ENCODE measurements at places on chromosomes 11 and 22.

GRCh38 chr22:39114112-39114511 lies 17.1 kb downstream of the APOBEC3H start:
- DNase-seq, result no peak

- DNase-seq, result no peak
Observed at GRCh38 chr11:132050049-132050448, 679.6 kb downstream of the NTM start.

DNA sequence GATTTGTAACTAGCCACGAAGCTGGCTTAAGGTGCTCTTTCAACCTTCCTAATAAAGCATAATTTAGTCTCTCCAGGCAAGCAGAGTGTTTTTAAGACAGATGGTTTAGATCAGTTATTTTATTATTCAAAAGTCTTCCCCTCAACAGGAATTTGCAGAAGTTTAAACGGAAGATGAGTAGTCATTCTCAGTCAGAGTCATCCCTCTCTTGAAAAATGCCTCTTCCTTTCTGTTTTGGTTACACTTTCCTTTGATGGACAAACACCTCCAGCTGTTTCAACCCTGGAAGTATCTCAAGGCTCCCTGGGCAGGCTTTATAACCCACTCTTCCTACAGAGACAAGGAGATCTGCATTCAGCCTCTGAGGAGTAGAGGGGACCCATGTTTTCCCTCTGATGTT lies 60.3 kb upstream of the POU2AF2 start:
- DNase-seq, result peak; percentile 49

DNA sequence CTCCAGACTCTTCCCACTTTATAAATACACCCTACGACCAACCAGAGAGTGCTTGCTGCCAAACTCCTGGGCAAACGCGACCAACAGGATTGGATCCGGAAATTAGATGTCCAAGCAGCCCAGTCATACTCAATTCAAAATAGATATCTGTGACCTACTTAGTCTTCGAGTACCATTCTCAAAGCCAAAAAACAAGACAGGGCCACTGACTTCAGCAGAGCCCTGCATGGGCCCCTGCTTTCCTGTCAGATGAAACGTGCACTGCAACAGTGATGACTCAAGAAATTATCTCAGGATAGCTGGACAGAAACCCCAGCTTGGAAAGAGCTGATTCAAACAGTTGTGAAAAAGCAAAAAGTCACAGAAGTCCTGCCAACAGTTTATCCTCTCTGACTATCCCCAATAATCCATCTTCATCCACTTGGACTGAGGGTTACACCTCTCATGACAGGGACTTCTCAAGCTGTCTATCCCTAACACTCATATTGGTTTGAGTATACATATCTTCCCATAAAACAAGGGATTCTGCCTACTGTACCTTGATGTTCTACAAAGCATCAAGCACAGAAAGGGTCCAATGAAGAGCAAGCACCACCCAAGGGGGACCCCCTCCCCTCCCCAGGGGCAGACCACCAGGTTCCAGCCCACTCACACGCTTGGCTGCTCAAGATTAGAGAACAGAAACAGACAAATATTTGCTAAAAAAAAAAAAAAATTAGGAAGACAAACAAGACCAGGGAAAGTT lies 17.4 kb downstream of the SMCO4 start:
- DNase-seq, result peak; percentile 64

DNA sequence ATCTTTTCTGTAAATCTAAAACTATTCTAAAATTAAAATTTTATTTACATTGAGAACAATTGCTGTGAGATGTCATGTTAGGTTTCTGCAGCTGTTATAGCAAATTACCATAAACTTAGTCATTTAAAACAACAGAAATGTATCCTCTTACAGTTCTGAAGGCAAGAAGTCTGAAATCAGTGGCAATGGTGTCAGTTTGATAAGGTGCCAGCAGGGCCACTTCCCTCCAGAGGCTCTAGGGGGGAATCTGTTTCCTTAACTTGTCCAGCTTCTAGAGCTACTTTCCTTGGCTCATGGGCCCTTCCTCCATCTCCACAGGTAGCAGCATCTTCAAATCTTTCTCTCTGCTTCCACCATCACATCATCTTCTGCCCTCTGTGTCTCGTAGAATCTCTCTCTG lies 23.0 kb downstream of the MOGAT2 start:
- DNase-seq, result no peak

- no peak for DNase-seq
Observed at GRCh38 chr22:50526834-50527801, 1.7 kb upstream of the SCO2 start.

- peak; percentile 9 for DNase-seq
Observed at GRCh38 chr11:77379253-77379652, 77.8 kb upstream of the GDPD4 start.

- no peak for DNase-seq
Observed at GRCh38 chr11:122229481-122230384, 113.7 kb upstream of the BLID start.

DNA sequence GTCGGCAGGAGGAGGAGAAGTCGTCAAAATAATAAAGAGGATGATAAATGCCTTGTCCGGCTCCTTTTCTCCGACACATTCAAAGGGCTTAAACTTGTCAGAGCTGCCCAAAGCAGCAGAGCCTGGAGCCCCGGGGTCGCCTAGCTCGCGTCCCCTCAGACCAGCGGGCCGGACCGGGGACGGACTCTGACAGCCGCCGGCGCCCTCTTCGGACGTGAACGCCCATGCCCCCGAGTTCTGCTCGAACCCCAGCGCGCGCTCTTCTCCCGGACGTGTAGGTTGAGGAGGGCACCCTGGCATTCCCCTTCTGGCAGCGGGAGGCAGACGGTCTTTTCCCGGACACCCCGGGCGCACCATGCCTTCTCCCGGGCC lies 999 bp downstream of the FGF3 start:
- DNase-seq, result no peak

- DNase-seq, result peak; percentile 50
Observed at GRCh38 chr11:24965748-24966147, 468.9 kb downstream of the LUZP2 start.

DNA sequence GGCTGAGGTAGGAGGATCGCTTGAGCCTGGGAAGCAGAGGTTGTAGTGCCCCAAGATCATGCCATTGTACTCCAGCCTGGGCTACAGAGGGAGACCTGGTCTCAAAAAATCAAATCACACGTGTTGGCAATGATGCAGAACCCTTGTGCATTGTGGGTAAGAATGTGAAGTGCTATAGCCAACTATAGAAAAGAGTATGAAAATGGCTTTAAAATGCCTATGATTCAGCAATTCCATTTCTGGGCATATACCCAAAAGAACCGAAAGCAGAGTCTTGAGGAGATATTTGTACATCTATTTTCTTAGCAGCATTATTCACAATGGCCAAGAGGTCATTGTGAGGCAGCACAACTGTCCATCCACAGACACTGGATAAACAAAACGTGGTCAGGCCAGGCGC lies 2.6 kb upstream of the FADS3 start:
- peak; percentile 95 for DNase-seq

DNA sequence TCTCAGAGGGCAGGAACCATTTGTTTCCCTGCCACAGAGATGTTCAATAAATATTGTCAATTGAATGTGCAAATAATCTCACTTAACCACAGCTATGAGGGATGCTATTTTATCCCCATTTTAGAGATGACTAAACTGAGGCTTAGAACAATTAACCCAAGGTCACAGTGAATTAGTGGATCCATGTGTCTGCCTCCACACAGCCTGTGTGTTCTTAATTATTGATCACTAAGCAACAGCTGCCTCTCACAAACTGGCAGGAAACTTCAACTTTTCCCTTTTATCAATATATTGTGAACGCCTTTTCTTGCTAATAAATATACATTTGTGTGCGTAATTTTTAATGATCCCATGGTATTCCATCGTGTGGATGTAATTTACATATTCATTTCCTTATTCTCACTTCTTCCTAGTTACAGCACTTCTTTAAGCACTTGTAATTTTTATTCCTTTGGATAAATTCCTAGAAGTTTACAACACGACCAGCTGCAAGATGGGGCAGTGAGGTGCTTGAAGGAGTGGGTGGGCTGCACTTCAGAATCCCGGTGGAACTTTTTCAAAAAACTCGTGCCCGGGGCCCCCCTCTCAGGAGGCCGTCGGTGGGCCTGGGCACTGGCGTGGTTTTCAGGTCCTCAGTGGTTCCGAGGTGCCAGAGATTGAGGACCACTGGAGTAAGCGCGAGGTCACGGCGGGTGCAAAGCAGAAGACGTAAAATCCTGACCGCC lies 915 bp upstream of the SREBF2 start:
- no peak for DNase-seq

GRCh38 chr11:36264973-36265344 lies 24.3 kb downstream of the COMMD9 start:
- no peak for DNase-seq

GRCh38 chr11:12707500-12707880 lies 33.3 kb downstream of the TEAD1 start:
- no peak for DNase-seq

GRCh38 chr22:30562366-30562765 lies 12.1 kb downstream of the GAL3ST1 start:
- DNase-seq, result no peak

DNA sequence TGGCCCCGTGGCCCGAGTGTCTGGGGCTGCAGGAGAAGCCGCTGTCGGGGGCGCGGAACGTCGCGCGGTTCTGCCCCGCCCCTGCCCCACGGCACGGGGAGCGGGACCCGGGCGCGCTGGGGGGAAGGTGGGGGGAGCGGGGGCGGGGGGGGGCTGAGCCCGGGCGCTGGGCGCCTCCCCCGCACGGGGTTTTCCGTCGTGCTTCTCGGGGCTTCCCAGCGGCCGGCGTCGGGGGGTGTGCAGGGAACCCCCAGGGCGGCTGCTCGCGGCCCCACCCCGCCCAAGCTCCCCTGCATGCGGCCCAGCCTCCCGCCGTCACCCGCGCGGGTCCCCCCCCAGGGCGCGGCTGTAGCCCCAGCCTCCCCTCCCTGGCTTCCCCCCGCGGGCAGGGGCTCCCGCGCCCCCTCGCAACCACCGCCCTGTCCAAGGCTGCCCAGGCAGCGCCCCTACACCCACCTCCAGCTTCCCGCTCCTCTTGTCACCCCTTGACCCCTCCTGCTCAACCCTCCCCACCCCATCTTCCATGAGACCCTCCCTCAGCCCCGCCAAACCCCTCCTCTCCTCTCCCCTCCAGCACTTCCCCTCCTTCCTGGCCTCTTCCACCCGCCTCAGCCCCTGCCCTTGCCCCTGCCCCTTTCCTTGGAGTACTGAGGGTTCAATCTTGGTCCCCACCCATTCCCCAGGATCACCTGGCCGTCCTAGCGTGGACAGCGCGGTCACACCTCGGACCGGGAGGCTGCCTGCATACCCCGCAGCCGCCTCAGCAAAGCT lies 1.7 kb downstream of the IL17REL start:
- DNase-seq, result no peak

DNA sequence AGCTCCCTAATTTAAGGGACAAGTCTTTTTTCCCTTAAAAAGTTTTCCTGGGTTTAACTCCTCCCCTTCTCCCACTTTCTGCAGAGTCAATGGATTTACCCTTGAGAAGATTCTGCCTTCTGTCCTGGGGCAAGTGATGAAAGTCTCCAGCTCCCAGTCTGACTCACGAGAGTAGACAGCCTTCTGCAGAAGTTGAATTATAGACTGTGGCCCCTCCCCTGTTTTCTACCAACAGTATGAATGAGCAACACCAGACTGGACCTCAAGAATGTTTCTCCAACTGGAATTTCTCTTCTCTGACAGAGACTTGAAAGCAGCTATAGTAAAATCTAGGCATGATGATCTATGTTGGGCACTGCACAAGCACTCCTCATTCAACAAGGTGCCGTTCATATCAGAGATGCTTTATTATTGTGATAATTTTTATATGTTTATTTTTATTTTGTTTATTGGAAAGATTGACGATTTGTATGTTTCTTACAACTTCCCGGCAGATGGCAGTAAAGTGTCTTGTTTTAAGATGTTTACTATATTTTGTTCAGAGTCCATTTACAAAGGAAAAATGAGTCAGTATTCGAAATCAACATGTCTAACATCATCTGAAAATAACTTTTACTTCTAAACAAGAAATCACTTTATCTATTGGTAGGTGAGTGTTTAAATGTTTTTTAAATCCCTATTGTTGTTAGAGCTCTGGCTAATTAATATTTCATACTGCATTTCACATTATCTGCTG lies 56.6 kb downstream of the LMO2 start:
- peak; percentile 71 for DNase-seq

DNA sequence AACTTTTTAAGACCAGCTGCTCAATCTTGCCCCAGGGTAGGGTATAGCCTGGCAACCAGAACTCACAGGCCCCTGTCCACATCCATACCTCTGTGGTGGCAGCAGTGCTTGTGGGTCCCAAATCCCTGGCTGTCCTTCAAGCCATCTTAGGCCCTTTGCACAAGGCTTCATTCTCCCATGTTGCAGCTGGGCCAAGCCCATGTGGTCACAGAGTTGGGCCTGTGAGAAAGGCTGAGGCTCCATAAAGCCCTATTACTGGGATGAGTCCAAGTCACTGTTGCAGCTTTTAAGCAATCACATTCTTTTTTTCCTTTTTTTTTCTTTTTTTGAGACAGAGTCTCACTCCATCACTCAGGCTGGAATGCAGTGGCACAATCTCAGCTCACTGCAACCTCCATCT lies 47.9 kb upstream of the SLC25A1 start:
- DNase-seq, result no peak

DNA sequence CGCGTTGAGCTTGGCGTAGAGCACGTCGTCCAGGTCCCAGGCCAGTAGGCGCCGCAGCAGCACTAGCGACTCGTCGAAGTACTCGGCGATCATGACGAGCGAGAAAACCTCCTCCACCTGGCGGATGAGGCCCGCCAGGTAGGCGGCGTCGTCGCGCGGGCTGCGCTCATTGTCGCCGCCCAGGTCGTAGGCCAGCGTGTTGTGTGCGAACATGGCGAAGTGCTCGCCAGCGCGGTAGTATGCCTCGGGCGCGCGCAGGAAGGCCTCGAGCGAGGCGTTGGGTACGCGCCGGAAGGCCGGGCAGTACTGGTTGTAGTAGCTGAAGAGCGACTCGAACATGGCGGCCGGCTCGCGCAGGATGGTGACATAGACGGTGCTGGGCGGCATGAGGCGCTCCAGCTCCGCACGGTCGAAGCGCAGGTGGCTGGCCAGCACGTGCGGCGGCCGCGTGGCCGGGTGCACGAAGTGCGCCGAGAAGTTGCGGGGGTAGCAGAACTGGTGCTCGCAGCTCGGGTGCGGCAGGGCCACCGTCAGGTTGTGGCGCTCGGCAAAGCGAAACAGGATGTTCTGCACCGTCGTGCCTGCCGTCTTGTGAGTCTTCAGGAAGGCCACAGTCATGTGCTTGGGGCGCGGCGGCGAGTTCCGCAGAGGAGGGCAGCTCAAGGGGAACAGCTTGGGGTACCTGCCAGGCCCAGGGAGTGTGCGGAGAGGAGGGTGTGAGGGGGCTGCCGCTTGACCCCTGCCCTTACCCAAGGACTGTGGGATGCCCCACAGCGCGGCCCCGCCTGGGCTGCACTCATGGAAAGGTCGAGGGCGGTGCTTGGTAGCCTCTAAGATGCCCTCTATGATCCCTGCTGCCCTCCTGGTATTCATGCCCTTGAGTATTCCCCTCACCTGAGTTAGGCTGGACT lies 5.7 kb downstream of the GAL3ST3 start:
- DNase-seq, result no peak

DNA sequence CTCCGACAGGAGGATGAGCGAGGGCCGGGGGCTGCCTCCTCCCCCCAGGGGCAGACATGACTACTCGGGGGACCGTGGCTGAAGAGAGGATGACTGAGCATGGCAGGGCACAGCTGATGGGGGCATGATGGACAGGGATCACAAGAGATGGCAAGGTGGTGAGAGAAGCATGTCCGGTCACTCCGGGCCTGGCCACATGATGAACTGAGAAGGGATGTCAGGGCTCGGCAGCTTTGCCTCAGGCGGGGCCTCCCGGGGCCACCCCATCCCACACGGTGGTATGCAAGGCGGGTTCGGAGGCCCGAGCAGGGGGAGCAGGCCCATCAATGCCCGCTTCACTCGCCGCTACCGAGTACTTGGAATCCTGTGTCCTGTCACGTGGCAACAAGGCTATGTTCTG lies 36.6 kb upstream of the UBASH3B start:
- DNase-seq, result no peak

Data from choroid plexus epithelial cell (primary cell).